ENCODE measurements at places on chromosomes 2 and 18.
A peak's percentile ranks its signal among the peaks of the same experiment; 100 is the strongest.

DNA sequence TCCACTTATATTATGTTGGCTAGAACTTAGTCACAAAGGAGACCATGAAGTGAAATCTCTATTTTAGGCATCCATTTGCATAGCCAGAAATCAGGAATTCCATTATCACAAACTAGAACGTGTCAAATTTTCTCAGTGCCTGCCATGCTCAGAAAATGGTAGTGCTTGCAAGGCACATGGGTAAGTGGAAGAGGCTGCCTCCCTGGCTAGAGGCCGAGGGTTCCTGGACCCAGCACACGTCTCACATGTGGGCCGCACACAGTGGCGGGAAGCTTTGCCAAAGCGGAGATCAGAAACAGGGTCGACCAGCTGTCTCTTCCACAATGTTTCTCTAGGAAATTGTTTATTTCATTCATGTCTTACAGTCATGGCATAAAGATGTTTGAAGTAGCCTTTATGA is 42.3 kb downstream of the TRAF3IP1 start:
- no peak for DNase-seq

DNA sequence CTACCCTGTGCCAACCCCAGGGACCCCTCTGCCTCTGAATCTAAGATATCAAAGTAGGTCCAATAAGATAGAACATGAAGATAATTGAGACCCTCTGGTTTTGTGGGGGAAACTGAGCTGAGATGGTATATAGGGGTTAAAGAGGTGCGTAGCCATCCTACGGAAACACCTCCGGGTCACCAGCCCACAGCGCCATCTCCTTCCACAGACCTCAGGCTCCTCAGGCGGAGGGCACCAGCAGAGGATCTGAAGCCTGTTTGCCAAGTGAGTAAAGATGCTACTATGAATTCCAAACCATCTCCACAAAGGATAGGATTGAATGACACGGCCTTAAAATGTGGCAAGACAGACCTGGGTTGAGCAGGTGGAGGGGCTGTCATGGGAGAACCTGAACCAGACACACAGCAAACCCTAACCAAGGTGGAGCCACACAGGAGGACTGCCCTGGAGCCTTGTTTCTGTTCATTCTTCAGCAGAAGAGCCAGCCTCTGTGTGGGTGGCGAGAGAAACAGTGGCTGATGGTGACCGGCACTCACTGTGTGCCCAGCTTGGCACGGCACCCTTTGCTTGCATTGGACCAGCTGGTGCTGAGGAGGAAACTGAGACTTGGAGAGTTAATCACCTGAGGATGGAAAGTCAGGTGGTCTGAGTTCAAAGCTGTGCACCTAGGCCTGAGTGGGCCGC is 10.2 kb downstream of the GBX2 start:
- DNase-seq = no peak

DNA sequence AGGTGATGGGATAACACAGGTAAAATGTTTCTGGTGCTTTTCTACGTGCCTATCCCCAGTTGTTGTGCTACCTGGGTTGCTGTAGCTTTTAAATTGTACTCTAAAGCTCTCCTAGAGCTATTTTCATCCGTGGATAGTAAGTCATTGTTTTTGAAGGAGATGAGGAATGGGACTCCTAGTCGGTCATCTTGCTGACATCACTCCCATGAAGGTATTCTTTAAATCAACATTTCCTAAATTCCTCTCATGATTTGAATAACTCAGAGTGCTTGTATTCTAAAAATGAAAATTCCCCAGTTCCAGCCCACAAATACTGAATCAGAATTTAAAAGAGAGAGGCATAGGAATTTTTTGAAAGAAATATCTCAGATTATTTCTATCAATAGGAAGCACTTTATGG is 44.3 kb downstream of the CCDC148 start:
- peak; percentile 13 for DNase-seq

DNA sequence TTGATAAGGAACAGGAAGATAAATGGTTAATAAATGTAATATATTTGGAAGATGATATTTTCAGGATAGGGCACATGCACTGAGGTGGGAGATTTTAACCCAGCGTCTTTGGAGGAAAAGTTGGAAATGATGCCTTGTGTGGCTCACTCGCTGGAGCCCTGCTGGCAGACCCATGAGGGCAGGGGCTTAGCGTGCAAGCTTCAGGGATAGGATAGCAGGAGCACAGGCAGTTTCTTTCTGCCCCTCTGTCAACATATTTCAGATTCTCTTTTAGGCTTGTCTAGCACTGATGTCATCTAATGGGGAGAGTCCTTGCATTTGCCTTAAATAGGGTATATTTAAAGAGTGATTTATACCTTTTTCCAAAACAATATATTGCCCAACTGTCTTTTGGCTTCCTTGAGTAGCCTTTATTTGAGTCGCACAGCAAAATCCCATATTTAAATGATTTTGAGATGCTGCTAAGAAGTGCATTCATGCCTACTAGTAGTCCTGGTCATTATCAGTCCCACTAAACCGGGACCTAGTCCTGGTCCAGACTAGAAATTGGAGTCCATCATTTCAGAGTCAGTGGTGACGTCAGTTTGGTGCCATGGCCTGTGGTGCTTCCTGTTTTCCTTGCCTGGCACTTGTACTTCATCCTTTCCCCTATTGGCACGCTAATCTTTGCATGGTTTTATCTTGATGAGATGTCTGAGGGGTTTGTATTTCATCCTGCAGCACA is 45.8 kb downstream of the SH3RF3 start:
- no peak for DNase-seq

DNA sequence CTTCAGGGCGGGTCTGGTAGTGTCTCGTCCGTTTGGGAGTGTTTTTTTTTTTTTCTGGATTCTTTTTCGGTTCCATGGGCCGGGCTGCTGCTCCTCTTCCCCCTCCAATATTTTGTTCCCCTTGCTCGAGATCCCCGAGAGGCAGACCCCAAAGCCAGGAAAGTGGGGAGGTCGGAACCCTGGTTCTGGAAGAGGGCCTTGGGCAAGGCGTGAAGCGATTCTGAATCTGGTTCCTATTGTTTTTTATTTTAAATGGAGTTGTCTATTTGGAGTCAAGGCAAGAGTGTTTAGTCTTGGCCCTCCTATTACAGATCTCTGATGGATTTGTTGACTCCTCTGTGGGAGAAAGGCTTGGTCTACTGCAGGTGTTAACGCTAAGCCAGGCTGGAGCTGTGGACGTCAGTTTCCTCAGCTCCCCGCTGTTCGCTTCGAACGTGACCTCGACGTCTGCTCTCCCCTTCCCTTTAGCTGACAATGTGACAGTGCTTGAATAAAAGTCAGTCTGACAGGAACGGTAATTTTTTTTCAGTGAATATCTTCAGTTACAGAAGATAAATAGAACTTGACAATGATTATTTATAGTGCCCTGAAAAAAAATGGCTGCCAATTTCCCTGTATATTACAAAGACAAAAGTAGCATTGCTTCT is 683 bp upstream of the DNAJC27 start:
- DNase-seq = peak; percentile 50

- no peak for DNase-seq
Observed at GRCh38 chr2:166344286-166345113, 31.2 kb downstream of the SCN9A start.

GRCh38 chr2:104909317-104909716 is 55.4 kb downstream of the POU3F3 start:
- DNase-seq = no peak

DNA sequence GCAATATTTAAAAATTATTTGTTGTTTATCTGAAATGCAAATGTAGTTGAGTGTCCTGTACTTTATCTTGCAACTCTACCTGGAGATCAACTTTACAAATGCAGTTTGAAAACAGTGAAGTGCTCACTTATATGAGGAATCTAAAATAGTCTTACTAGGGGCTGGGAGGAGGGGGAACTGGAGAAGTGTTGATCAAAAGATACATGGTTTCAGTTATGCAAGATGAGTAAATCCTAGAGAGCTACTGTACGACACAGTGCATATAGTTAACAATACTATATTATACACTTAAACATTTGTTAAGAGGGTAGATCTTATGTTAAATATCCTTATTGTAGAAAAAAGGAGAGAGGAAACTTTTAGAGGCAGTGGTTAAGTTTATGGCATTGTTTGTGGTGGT is 241.9 kb downstream of the BCL11A start:
- DNase-seq = no peak

DNA sequence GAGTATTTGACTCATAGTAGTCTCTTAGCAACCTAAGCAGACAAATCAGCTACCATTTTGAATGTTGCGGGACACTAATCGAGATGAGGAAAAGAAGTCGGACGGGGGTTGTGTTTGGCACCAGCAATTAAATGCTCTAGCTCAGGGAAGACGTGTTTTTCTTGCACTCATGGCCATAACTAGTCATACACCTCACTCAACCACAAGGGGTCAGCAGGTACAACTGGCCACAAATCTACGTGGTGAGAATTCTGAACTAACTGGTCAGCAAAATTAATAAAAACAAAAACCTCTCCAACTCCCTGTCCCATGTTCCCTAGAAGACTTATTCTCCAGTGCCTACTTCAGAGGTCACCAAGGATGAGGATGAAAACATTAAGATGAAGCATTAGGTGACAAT is 1467.8 kb downstream of the DPP10 start:
- DNase-seq = peak; percentile 31

- DNase-seq = no peak
Observed at GRCh38 chr2:14261771-14262170, 370.7 kb upstream of the LRATD1 start.

- DNase-seq = no peak
Observed at GRCh38 chr2:75632091-75632701, 14.4 kb upstream of the MRPL19 start.

Measured in ACHN (cell line).